Mesenchymal stem cell (in vitro differentiated cells and primary cell): ENCODE measurements at places on chromosomes 11 and 22.
A peak's percentile ranks its signal among the peaks of the same experiment; 100 is the strongest.

DNA sequence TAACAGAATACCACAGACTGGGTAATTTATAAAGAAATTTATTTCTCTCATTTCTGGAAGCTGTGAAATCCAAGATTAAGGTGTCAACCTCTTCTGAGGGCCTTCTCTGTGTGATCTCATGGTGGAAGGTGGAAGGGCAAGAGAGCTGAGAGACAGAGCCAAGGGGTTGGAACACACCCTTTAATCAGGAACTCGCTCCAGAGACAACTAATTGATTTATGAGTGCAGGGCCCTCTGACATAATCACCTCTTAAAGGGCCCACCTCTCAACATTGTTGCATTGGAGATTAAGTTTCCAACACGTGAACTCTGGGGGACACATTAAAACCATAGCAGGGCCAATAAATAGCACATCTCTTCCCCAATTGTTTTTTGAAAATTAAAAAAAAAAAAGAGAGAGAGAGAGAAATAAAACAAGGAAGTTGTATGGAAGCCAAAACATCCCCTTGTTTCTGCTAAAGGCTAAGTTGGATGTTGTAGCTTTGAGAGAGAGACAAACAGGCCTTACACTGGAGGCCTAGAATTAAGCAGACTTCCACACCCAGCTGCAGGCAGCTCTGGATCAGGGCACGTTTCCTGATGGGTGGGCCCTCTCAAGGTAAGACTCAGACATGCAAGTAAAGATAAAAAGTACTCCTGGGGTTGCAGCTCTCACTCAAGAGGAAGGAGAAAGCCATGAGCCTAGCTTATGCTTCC is 64.1 kb upstream of the BIRC3 start:
- no peak for DNase-seq

DNA sequence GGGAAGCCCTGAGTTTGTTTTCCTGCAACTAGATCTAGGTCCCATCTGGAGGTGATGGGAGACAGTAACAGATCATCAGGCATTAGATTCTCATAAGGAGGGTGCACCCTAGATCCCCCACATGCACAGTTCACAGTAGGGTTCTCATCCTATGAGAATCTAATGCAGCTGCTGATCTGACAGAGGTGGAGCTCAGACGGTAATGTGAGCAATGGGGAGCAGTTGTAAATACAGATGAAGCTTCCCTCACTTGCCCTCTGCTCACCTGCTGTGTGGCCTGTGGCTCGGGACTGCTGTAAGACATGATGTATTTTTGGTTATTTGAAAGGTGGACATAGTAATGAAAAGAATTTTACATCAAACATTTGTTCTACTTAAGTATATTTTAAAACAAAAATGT is 20.5 kb downstream of the FDX1 start:
- no peak for DNase-seq

DNA sequence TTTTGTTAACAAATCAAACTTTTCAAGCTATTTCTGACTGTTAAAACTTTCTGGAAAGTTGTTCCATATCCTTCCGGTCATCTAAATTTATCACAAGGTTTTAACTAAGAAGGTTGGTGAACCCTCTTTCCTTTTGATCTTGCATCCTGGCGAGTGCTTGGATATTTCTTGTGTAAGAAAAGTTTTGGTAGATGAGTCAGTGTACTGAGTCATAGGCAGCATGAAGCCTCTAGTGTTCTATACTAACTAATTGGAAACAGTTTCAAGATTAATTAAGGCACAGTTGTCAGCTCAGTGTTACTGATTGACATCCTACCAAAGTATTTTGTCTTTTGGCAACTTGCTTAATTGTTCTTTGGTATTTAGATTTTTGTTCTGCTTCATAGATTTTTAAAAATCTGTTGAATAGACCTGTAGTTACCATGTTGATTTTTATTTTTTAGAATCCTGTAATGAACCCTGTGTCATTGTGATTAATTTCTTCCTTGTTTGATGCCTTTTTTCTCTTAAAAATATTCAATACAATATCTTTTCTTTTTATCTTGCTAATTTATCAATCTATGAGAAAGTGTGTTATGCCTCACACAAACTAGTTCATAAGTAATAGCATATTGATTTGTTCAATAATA is 38.0 kb downstream of the METTL15 start:
- DNase-seq, result peak; percentile 89

DNA sequence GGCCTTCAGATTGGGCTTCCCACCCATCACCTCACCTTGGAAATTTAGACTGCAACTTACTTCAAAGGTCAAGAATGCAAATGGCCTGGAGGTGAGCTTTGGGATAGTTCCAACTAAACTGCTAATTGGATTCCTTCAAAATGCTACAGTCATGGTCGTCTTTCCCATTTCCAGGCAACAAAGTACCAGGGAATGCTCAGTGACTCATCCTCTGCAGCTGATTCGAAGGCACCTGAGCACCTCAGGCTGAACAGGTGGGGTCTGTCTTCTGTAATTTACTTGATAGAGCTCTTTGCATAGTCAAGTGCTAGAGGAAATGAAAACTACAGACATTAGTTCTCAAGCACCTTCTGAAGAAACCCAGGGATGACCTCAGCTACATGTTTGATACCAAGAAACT is 20.5 kb upstream of the FSHB start:
- DNase-seq, result no peak

DNA sequence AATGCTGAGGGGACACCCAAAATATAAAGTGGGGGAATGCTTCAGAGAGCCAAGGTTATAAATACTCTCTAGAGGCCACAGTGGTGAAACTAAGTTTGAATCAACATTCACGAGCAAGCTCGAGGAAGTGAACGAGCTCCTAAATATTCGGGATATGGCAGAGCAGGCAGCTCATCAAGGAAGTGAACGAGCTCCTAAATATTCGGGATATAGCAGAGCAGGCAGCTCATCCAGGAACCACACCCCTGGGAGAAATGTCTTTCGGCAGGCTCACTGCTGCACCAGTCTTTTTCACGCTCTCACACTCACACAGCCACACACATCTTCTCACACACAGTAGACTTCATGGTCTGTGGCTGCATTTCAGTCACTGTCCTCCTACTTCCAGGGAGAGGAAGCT is 787.5 kb downstream of the OPCML start:
- DNase-seq, result peak; percentile 1

DNA sequence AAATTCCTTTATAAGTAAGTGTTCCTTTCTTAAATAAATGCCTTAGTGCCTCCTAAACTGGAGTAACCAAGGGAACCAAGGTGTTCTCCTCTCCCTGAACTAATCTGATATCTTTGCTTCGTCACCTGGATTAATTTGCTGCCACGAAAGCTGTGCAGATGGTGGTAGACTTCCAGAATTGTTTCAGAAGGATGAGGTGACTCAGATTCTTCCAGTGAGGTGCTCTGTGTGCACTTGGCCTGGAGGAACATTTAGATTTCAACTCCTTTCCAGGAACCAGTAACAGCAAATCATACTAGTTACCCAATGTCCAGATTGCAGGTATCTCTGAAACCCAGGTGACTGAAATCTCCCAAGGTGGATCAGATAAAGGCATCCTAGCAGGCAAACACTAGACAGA is 181.9 kb downstream of the FAT3 start:
- DNase-seq, result no peak

GRCh38 chr11:64549969-64550368 is 41.1 kb upstream of the SLC22A12 start:
- DNase-seq, result no peak

- DNase-seq, result peak; percentile 85
Measured at GRCh38 chr22:46250035-46250782, at the start of gene CDPF1. CDPF1 (minus strand) TSS chr22:46250293; CDS start chr22:46248284, 2,009 bp downstream.

- no peak for DNase-seq
Measured at GRCh38 chr11:22742157-22742613, 75.8 kb downstream of the GAS2 start.

DNA sequence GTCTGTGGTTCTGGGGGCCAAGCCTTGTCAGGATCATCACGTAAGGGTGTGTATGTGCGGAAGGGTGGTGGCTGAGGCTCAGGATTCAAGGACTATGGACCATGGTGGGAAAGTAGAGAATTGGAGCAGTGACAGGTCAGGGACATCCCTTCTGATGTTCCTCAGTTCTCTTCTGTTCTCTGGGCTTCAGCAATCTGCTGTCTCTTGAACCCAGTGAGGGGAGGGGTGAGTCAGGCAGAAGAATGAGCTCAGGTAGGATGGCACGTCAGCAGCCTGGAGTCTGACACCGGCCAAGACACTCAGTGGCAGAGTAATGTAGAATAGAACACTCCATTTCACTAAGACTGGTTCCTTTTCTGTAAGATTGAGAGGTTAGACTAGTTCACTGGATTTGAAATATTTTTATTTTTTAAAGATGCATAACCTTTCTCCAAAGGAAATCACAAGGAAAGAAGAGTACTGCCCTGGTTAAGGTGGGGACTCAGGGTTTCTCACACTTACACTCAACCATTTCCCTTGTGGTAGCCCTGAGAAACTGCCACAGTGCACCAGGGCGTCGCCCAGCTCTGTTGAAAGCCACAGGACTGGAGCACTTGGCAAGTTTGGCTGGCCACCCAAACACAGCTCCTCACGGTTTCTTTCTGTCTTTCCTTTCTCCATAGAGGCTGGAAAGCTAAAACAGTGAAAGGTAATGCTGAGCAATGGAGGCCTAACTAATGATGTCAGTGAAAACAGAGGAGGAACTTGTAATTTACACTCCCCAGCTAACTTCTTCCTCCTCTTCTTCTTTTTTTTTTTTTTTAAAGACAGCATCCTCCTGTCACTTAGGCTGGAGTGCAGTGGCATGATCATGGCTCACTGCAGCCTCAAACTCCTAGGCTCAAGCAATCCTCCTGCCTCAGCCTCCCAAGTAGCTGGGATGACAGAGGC is 23.1 kb upstream of the MICAL2 start:
- peak; percentile 88 for DNase-seq

DNA sequence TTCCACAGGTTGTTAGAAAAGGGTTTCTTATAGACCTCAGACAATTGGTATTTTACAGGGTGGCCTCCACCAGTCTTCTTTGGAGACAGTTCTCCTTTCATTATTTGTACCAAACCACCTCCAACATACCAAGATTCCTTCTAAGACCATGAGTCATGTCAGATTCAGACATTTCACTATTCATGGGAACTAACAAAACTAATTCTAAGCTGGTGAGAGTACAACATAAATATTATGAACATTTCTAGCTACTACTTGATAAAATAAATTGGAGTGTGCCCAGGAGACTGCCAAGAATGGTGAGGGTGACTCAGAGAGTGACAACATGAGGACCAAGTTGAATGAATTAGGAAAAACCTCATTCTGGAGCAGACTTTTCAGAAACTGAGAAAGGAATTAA is 494.6 kb upstream of the LRRC4C start:
- DNase-seq, result no peak

DNA sequence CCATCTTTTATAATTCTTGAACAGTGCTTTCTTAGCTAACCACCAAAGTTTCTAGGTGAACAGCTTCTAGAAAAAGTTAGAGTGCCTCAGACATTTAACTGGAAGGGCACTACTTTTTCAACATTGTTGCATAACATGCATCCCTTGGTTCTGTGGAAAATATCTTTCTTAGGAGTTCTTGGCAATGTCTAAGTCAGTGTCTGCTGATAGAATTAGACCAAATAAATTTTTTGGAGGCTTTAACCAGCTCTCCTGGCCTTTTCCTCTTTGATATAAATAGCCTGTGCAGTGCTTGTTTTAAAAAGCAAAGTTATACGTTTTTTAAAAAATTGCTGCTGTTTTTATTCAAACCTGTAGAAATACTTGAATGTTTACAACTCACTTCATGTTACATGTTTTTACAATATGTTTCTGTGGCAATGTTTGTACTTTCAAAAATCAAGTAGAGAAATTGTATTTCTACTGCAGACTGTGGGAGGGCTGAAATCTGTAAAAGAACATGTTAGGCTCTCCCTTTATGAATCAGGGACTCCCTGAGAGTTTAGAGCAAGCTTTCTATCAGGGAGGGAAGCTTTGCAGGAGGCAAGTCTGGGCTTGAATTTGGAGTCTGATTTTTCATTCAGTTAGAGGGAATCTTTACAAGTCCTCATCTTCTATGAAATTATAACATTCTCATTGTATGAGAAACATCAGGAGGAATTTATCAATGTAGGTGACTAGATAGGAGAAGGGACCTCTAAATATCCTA is 16.3 kb upstream of the PANX1 start:
- DNase-seq, result no peak

GRCh38 chr11:44624761-44625221 is 59.3 kb downstream of the CD82 start:
- no peak for DNase-seq

GRCh38 chr11:68992743-68993255 is 12.0 kb upstream of the MRGPRD start:
- no peak for DNase-seq

DNA sequence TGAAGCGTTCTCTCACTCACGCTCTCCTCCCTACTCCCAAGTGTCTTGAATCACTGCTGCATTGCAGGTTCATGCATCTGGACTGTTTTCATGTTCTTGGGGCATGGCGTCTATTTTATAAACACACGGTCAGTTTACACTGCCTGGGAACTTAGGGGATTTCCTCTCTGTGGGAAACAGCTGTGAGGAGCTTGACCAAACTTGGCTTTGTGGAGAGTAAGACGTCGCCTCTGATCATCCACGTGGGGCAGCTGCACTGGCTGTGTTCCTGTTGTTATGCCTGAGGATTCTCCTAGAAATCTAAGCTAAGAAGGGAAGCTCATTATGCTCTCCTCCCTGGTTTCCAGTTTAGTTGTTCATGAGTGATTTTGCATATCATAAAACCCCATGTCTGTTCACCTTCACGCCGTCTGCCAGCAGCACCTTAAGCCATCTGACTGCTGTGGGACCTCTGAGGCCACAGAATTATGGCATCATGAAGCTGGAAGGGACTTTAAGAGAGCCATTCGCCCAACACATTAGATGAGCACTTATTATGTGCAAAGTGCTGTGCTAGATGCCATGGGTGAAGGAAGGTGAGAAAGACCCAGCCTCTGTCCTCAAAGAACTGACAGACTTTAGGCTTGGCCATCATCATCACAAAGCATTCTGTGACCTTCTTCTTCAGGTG is 38.8 kb upstream of the POU2AF1 start:
- DNase-seq, result peak; percentile 96

DNA sequence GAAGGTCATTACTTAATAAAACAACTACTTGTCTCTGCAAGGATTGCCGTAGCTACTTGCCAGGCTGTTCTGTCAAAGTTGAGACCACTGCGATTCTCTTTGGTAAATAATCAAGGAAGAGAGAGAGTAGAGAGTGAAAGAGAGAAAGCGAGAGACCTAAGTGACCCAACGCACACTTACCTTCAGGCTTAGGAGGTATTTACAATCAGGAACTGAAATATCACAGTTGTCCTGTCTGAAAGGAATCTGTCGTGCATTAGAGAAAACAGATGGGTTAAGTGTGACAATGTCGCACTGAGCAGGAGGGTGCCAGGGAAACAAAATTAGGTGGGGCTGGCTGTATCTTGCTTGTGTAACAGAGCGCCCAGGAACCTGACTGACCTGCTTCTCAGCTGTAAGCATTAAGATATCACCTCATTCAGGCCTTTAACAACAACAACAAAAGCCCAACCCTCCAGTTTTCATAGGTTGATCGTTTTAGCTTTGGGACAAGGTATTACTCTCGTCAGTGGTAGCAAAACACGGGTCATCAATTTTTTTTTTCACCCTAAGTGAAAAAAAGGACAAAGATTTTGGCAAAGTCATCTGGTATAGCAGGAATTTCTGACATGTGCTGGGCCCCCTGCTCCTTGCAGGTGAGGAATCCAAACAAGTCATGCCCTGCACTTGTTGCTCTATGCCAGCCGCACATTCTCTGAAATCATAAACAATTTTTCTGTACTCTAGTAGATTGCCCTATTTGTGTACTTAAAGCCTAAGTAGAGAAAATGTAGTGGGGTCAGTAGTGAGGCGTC is at the start of gene MUC15:
MUC15 (minus strand) TSS at position 403 of the 794 bp plus-strand sequence. CDS start 5,169 bp downstream, outside the sequence.
- DNase-seq, result no peak
